ENCODE measurements at places on chromosomes 16 and 17.
A peak's percentile ranks its signal among the peaks of the same experiment; 100 is the strongest.

DNA sequence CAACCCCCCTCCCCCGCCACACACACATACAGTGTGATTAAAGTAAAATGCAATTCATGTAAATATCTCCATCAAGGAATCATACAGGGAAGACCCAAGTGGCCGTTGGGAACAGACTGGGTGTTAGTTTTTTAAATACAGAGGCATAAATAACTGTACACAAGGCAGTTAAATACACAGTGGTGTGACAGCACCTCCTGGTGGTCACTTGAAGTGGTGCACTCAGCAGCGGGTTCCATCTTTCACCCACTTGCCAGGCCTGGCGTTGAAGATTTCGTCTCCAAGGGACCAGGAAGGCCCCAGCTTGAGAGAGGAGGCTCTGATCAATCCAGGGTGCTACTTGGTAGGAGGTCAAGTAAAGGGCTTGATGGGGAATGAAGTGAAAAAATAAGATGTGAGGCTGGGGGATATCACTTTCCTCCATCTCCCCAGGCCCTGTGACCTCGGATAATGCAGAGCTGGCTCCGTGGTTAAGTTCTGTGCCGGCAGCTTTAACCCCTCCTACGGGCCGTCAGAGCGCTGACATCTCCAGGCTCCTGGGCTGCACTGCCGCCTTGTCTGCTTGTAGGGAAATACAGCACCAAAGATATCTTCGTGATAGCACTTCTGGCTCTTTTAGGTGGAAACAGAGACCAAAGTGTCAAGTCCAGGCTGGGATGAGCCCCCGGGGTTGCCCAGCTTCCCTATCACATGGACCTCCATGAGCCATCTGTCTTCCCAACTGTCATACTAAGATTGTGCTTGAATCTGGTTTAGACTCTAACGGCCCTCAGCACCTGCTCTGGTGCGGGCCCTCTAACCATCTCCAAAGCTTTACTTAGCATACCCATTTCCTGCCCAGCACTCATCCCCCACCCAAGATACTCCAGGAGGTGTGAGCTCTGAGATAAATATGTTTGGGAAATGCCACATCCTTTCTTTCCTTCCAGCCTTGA is 20.7 kb downstream of the LGALS9 start:
- DNase-seq = peak; percentile 41

- no peak for DNase-seq
Measured at GRCh38 chr17:42530952-42531454, 5.0 kb upstream of the NAGLU start.

DNA sequence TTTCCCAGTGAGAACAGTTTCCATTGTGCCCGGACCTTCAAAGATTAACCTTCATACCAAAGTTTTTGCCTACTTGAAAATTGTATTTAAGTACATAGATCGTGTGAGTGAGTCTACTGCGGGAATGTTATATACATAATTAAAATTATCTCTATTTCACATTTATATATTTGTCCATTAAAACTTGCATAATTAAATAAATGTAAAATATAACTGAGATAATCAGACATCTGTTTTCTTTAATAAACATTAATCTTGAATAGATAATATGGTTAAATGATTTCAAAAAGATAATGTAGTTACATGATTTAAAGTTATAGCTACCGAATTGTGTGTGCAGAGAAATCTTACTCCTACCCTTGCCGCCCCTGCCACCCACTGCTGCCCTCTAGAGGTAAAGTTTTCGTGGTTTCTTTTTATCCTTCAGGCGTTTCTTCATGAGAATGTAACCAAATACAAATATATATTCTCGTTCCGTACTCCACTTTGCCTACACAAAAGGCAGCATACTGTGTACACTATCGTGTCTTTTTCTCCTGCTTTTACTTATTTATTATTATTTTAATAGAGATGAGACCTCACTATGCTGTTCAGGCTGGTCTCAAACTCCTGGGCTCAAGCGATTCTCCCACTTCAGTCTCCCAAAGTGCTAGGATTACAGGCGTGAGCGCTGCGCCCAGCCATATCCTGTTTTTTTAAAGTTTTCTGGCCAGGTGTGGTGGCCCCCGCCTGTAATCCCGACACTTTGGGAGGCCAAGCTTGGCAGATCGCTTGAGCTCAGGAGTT is 35.6 kb downstream of the RPA1 start:
- DNase-seq = no peak

DNA sequence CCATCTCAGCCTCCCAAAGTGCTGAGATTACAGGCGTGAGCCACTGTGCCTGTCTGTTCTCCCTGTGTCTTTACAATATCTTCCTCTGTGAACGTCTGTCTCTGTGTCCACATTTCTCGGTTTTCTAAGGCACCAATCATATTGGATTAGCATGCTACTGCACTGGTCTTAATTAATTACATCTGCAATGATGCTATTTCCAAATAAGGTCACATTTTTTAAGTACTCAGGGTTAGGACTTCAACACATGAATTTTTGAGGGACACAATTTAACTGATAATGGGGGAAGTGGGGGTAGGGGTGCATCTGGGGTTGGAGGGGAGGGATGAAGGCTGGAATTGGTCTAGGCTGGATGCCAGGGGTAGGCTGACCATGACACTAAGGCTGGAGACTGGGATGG is 102.6 kb downstream of the N4BP1 start:
- no peak for DNase-seq

DNA sequence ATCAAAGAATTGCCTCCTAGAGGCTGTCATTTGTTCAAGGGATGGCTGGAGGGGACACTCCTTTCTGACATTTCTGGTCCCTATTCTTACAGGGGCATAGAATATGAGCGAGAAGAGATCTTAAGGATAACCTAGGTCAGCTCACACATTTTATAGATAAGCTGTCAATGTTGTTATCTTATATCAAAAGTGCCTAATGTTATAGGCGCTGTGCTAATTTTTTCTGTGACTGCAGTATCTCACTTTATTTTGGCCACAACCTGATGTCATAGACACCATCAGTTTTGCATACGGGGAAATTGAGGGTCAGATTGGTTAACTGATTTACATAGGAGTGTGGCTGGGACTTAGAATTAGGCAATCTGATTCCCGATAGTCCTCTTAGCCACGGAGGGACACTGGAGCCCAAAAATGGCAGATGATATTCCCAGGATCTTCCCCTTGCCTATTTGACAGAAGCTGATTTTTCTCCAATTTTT is 1.2 kb downstream of the CPD start:
- DNase-seq = no peak

DNA sequence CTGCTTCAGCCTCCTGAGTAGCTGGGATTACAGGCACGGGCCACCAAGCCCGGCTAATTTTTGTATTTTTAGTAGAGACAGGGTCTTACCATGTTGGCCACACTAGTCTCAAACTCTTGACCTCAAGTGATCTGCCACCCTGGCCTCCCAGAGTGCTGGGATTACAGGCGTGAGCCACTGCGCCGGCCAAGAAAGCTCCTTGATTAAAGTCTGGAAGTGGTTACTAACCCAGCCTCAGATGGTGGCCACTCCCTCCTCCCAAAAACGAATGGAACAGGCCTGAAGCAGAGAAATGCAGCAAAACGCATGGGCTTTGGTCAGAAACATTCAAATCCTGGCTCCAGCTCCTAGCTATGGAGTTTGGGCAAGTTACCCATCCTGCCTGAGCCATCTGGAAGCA is 11.3 kb downstream of the FKBP10 start:
- no peak for DNase-seq

DNA sequence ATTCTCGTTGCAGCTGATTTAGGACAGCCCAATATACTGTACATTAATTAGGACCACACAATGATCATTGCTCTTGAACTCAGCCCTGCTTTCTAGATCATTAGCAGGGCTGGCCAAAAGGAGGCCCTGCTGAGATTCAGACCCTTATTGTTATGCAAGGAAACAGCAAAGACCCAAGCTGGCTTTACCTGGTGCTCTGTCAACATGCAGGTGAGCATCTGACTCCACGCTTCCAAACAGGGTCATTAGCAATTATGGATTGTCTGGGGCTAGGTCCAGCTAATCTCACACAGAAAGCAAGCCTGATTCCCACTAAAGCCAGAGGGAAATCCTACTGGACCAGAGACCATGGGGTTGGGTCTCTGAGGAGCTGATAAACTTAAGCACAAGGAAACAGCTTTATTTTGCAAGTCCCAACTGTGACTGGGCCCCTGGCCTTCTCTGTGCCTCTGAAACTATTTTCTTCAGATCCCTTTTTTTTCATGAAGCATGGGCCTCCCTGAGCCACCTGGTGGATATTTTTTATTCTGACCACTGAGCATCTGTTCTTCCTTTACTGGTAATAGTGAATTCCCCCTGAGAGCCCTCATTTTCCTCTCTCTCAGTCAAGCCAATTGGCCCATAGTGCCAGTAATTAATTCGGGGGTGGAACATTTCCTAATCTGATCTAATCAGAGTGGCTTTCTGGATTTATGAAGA is 236.1 kb downstream of the GRIN2A start:
- no peak for DNase-seq
